ENCODE measurements at places on chromosomes 12 and 14.

DNA sequence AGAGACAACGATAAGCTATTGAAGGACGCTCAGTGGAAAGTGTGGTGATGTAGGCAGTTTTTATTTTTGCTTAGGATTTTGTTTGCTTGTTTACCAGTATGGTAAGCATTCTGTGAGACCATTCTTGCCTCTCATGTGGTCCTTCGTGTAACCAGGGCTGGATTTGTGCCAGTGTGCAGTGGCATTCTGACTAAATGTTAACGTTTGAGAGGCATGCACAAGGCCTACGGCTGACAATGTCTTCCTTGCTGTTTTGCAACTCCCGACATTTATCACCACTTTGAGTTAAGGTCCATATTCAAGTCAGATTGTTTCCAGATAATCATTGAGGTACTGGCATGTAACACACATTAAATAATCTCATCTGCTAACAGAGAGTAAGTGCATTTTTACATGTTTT is 102.3 kb upstream of the BCAT1 start:
- peak; percentile 27 for DNase-seq

DNA sequence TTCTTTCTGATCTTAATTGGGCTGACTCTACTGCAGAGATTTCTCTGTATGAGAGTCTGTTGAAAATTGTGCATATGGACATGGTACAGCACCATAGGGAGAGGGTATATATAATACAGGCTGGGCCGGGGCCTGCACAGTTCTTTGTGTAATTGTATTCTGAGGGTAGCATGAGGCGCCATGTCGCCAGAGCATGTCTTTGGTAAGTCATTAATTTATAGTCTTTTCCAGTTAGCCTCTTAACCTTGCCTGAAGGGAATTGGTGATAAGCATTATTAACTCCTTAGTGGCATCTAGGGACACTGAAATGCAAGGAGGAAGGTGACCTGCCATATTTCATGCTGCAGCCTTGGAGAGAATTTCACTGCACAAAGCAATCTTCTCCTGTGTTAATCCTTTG is 569.9 kb downstream of the TMTC2 start:
- DNase-seq = no peak

GRCh38 chr12:52425466-52425865 is 8.7 kb downstream of the KRT75 start:
- no peak for DNase-seq

- DNase-seq = no peak
Observed at GRCh38 chr14:24513009-24513408, 4.9 kb upstream of the CMA1 start.

- DNase-seq = peak; percentile 67
Observed at GRCh38 chr12:10243818-10244520, 31.3 kb downstream of the GABARAPL1 start.

DNA sequence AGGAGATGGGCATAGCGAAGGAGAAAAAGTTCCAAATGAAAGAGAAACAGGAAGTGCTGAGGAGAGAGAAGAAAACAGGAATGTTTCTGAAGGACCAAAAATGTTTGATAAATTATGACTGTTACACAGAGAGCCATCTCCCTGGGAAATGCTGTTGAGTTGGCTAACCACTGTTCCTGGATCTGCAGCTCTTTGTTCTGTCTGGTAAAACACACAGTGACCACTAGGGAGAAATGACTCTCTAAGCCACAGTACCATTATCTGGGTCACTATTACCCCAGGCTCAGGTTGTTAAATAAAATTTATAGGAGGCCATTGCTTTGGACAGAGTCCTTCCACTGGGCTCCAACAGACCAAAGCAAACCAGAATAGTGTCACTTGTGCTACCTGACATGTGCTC is 219.3 kb downstream of the CRADD start:
- no peak for DNase-seq

GRCh38 chr12:69682110-69682755 is 16.9 kb downstream of the BEST3 start:
- DNase-seq = no peak

DNA sequence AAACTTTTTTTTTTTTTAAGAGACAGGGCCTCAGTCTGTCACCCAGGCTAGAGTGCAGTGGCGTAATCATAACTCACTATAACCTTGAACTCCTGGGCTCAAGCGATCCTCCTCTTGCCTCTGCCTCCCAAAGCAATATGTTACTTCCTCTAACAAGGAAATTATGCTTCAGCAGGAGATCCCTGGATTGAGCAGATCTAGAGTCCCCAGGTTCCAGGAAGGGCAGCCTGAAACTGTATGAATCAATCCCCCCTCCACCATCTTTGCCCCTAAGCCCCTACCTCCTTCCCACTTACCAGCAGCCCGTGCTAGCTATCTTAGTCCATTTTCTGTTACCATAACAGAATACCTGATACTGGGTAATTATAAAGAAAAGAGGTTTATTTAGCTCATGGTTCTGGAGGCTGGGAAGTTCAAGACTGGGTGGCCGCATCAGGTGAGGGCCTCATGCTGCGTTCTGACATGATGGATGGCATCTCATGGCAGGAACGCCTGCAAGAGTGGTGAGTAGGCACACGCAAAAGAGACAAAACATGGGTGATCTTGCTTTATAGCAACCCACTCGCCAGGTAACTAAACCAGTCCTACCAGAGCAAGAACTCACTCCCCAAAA is 5.0 kb downstream of the TAMALIN start:
- DNase-seq = no peak

All from activated CD8-positive, alpha-beta T cell treated with anti-CD3 and anti-CD28 coated beads, Interleukin-2, amount 10 ng/mL, durations not matched to agents 7 days and 5 days (primary cell).